ENCODE measurements at places on chromosomes 1 and 21.

- DNase-seq = no peak
Measured at GRCh38 chr1:230632273-230632873, 9.9 kb upstream of the COG2 start.

GRCh38 chr1:241749041-241749944 is 97.2 kb downstream of the WDR64 start:
- no peak for DNase-seq

DNA sequence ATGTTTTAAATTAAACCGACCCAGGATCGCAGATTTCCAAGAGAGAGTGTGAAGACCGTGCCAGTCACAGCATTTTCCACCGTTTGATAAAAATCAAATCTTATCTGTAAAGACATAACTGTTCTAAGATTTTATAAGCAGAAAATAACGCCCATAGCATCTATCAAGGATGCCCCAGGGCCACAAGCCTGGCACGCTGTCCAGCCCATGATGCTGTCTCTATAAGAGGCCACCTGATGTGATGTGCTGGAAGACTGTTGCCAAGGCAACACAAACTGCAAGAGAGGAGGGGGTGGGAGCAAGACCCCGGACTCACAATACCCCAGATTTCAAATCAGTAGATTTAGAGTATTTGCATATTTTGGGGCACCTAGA is 116.5 kb downstream of the DSCAM start:
- no peak for DNase-seq

DNA sequence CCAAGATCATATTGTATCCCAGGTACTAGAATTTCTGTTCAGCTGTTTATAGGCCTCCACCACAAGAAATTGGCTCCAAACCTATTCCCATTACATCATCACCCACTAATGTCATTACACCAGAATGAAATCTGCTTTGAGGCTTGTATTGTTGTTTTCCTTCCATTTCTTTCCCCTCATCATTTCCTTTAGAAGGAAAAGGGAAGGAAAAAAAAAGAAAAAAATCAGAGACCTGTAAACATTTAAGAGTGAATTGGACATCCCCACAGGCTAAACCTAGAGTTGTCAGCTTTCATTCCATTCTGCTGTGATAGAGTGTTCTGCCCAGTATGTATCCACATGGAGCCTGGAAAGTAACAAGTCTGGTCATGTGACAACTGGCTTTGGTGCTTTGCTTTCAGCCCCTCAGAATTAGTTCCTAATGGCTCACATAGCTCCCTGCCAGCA is 44.6 kb downstream of the NFYC start:
- no peak for DNase-seq

- DNase-seq = no peak
Measured at GRCh38 chr21:40349591-40349990, 482.4 kb downstream of the PCP4 start.

DNA sequence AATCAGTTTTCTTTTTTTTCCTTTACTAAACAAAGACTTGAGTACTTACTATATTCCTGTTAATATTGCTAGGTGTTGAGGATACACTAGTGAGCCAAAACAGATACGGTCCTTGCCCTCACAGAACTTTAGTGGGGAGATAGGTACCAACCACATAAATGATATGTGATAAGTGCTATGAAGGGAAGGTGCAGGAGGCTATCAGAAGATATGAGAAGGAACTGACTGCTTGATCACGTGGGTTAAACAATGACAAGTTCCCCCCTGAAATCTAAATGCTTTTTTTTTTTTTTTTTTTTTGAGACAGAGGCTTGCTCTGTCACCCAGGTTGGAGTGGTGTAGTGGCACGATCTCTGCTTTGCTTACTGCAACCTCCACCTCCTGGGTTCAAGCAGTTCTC is 25.0 kb downstream of the RBM15 start:
- DNase-seq = no peak
